ENCODE measurements at places on chromosomes 13 and 19.
A peak's percentile ranks its signal among the peaks of the same experiment; 100 is the strongest.

DNA sequence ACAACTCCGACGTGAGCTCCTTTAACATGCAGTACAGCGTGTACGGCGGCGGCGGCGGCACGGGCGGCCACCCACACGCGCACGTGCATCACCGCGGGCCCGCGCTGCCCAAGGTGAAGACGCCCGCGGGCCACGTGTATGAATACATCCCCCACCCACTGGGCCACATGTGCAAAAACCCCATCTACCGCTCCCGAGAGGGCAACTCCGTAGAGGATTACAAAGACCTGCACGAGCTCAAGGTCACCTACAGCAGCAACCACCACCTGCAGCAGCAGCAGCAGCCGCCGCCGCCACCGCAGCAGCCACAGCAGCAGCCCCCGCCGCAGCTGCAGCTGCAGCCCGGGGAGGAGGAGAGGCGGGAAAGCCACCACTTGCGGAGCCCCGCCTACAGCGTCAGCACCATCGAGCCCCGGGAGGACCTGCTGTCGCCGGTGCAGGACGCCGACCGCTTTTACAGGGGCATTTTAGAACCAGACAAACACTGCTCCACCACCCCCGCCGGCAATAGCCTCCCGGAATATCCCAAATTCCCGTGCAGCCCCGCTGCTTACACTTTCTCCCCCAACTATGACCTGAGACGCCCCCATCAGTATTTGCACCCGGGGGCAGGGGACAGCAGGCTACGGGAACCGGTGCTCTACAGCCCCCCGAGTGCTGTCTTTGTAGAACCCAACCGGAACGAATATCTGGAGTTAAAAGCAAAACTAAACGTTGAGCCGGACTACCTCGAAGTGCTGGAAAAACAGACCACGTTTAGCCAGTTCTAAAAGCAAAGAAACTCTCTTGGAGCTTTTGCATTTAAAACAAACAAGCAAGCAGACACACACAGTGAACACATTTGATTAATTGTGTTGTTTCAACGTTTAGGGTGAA, 6.6 kb downstream of the SLITRK5 start:
- DNase-seq = peak; percentile 13

DNA sequence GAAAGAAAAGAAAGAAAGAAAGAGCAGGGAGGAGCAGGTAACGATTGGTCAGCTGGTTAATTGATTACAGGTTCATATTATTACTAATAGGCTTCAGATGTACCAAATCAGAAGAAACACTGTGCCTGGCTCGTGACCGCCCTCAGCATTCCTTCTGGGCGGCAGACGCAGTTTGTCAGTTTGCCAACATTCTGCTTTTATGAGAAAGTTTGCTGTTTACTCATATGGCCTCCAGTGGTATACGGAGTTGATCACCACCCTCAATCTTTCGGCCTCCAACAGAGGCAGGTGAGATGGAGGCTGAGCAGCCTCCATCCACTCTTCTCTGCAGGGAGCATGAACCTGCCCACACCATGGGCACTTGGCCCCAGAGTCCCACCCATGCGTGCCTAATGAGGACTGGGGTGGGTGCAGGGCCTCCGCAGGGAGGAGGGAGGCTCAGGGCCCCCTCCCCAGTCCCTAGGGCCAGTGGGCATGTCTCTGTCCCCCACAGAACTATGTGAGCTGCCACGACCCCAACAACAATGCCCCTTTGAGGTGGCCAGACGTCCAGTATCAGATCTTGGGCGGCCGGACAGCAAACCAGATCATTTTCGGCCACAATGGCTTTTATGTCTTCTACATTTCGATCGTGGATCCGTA, 8.8 kb downstream of the PRR22 start:
- peak; percentile 42 for DNase-seq

GRCh38 chr13:28093881-28094280, 6.5 kb downstream of the FLT3 start:
- DNase-seq = no peak

DNA sequence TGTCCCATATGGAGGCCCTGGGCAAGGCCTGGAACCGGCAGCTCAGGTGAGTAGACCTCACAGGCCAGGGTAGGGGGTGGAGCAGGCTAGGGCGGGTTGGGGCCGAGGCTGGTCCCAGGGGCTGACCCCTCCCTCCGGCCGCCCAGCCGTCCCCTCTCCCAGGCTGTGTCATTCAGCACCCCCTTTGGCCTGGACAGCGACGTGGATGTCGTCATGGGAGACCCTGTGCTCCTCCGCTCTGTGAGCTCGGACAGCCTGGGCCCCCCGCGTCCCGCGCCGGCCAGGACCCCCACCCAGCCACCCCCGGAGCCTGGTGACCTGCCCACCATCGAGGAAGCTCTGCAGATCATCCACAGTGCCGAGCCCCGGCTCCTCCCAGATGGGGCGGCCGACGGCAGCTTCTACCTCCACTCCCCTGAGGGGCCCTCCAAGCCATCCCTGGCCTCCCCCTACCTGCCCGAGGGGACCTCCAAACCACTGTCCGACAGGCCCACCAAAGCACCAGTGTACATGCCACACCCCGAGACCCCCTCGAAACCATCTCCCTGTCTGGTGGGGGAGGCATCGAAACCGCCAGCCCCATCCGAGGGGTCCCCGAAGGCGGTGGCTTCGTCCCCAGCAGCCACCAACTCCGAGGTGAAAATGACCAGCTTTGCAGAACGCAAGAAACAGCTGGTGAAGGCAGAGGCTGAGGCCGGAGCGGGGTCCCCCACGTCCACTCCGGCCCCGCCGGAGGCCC, 16.0 kb downstream of the CAMSAP3 start:
- no peak for DNase-seq

- DNase-seq = no peak
Measured at GRCh38 chr13:37364956-37365355, 233.6 kb downstream of the POSTN start.

- no peak for DNase-seq
Measured at GRCh38 chr19:48686088-48686487, 9.7 kb upstream of the FUT2 start.

GRCh38 chr19:296476-297225, 5.4 kb upstream of the PLPP2 start:
- no peak for DNase-seq

- peak; percentile 36 for DNase-seq
Measured at GRCh38 chr13:107585469-107586180, 629.7 kb downstream of the LIG4 start.

DNA sequence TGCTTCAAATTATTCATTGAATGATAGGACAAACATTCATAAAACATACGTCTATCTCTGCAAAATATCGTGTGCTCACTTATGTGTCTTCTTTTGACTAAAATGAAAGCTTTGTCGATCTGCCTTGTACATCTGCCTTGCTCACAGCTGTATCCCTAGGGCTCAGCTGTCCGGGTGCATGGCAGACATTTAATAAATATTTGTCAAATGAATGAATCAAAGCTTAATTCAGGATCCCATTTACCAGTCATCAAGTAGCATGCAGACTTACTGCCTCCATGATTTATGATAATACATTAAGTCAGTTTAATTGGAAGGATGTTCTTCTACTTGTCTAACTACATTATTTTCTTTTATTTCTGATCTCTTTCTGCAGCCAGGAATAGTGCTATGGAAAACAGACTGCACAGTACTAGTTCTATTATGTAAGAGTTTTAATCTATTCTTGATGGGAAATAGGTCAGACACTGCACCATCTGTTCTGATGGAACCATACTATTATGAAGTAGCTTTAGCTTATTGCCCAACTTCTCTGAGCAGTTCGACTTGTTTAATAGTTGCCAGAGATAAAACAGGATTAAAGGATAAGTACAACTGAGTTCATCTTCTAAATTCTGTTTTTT, 13.2 kb downstream of the SLC46A3 start:
- DNase-seq = peak; percentile 98

DNA sequence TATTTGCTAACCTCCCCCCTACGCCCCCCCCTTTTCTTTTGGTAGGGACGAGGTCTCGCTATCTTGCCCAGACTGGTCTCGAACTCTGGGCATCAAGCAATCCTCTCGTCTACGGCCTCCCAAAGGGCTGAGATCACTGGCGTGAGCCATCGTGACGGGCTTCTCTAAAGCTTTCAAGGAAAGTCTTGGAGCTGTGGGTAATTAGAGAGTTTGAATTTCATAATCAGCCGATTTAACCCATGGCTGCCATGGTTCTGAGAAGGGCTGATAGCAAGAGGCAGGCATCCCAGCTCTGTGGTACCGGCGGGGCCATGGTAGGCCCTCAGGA, 679 bp upstream of the ABHD8 start:
- peak; percentile 53 for DNase-seq

DNA sequence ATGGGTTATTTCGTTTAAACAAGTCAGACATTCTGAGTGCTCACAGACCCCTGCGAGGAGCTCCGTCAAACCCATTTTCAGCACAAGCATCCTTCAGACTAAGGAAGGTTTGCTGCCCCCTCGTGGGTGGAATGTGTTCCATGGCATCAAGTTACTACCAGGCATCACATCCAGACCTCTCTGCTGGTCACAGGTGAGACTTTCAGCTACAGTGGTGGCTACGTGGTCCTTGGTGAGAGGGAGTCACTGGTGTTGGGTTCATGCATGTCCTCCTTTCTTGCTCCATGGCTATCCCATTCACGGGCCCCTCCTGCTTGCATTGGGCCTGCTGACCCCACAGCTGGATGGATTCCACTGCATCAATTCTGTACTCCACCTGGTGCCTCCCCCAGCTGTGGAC, 9.1 kb upstream of the LILRB5 start:
- DNase-seq = peak; percentile 61

DNA sequence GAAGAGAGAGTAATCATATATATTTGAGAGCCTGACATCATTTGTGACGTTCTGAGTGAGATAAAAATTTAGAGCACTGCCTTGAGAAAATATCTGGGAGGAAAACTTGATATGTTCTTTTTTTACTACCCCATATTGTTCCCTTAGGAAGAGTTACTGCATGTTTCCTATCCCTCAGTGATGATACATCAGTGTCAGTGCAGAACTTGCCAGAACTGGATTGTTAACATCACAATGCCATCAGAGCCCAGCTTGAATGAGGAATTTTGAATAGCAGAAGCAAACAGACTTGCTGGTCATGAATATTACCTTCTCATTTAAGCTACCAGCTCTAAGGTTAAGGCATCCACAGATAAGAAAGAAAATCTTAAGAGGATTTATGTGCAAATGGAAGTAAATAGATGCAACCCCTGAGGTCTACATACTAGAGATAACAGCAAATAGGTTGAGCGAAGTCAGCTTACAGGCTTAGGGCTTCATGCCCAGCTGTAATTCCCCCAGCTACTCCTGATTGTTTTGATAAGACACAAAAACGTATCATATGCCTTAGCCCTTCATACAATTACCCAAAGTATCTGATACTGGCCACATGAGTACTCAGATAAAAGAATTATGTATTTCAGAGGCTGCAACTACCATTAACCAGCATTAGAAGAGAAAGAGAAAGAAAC, 313.7 kb upstream of the ATXN8OS start:
- DNase-seq = no peak

DNA sequence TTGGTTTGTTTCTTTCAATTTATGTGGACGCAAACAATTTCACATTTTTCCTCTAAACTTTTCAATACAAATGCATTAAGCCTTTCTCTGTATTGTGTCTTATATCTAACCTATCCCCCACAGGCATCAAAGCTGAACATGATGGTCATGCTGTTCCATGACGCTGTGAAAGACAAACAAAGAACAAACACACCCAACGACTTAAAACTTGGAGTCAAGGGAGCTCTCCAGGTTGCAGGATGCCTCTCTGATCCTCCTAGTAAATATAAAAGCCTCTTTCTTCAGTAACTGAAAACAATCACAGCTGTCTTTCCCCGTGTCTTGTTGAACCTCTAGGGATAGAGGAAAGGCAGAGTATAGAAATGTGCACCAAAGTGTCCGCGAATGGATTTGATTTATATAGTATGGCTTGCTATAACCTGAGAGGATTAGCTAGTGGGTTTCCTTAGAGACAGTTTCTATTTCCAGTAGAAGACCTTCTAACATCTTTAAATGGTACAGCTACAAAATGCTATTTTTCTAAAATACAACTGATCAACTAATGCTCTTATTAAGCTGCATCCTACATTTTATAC, 43.1 kb downstream of the PCDH9 start:
- no peak for DNase-seq

- no peak for DNase-seq
Measured at GRCh38 chr19:21047716-21048115, 27.3 kb downstream of the ZNF430 start.
